ENCODE measurements at places on chromosomes 6 and 20.

DNA sequence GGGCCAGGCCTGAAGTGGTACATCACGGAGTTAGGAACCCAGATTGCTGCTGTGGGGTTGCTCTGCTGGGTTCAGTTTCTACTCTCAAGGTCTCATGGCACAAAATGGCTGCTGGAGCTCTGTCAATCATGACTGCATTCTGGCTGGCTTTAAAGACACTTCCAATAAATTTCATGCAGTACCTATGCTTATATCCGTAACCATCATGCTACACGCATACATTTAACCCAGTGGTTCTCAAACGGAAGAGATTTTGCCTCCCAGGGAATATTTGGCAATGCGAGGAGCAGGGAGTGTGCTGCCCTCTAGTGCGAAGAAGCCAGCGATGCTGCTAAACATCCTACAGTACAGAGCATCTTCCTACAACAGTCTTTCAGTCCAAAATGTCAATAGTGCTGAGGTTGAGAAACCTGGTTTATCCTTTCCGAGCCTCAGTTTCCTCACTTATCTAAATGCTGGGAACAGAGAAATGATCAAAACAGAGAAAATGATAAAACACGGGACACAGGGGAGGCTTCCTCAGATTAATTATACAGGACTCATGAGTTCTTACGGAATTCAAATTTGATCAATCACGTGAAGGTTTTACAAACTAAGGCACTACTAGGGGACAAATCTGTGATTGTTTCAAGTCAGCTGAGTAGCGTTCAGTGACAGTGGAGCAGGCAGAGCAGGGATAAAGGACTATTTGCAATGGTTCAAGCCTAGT is 9.6 kb upstream of the SLC2A10 start:
- no peak for DNase-seq

- no peak for DNase-seq
Measured at GRCh38 chr20:20399531-20400500, 31.9 kb downstream of the INSM1 start.

DNA sequence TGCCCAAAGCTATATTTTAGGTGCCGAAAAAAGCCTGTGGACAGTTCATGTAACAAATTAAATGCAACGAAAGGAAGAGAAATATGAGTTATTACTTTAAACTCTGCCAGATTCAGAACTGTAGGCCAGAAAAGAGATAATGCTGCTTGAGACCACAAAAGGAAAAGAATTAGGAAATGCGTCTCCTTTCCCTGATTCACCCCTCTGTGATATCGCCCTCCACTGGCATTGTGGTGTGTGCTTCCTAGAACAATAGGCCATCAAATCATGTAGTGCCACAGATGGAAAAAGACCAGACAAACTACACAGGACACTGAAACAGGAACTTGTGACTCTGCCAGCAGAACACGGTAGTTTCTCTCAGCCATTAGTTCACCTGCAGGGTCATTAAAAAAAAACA is 14.7 kb upstream of the LAMA4 start:
- no peak for DNase-seq

DNA sequence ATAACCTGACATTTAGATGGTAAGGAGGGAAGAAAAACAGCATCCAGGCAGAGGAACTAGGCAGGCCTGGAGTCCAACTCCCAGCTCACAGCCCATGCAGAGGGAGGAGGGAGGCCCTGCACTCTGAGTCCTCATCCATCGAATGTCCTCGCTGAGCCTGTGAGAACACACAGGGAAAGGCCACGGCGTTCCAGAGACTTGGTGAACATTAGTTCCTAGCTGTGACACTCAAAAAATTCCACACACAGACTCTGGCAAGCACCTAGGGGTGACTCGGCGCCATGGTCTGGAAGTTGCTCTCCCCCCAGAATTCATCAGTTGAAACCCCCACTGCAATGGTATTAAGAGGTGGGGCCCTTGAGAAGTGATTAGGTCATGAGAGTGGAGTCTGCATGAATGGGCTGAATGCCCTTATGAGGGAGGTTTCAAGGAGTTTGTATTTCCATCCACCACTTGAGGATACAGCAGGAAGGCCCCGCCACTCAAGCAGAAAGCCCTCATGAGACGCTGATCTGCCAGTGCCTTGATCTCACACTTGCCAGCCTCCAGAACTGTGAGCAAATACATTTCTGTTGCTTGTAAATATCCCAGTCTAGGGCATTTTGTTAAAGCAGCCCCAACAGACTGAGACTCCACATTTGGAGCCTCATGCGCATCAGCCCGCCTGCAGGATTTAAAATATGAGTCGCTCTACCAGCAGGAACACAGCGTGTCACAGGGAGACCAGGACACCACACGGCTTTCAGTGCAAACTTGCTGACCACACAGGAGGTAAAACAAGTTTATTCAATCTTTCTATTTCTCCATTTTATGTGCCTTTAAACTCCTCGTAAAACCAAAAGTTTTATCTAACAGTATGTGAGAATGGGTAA is 73.9 kb downstream of the WDR27 start:
- no peak for DNase-seq

DNA sequence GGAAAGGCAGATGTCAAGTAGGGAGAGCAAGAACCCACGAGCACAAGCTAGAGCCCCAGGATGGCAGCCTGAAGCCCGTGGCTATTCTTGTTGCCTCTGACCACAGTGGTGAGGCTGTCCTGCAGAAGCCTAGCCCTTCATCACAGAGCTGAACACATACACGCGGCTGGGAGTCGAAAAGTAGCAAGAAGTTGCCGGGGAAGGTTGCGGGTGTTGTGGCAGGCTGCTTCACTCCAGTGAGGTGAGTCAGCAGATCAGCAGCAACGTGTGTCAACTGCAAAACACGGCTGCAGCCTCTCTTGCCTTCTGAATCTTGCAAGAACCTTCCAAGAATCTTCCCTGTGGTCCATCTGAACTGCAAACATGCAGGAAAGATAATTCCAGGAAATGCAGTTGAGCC is 10.6 kb upstream of the STX16 start:
- DNase-seq, result no peak

GRCh38 chr6:7900621-7901020 is 10.0 kb downstream of the TXNDC5 start:
- no peak for DNase-seq

DNA sequence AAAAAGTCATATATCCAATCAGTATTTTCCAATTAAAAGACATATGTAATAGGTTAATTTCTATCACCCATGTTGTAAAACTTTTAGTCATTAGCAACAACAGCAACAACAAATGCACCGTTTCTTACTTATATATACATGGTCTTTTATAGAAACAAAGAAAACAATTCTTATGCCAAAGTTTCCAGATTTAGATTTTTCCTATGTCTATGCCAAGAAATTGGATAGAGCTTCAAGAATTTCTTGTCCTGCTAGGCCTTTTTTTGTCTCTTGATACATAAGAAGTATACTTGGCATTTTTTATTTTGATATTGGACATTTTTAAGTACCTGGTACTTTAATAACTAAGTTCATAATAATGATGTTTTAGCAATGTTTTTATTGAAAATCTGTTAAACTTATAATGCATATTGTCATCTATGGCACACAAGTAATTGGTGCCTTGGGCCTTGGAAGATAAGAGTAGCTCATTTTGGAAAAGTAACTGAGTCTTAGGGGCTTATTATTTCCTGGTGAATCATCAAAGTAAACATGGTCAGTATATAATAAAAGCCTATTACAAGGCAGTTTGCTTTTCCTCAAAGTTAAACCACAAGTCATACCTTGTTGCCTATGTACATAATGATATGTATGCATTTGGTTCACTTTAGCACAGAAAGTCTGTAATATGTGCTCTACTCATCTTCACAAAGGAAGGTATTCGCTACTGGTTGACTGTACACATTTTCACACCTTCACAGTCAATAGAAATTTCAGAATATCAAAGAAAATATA is 10.1 kb upstream of the FRK start:
- no peak for DNase-seq

DNA sequence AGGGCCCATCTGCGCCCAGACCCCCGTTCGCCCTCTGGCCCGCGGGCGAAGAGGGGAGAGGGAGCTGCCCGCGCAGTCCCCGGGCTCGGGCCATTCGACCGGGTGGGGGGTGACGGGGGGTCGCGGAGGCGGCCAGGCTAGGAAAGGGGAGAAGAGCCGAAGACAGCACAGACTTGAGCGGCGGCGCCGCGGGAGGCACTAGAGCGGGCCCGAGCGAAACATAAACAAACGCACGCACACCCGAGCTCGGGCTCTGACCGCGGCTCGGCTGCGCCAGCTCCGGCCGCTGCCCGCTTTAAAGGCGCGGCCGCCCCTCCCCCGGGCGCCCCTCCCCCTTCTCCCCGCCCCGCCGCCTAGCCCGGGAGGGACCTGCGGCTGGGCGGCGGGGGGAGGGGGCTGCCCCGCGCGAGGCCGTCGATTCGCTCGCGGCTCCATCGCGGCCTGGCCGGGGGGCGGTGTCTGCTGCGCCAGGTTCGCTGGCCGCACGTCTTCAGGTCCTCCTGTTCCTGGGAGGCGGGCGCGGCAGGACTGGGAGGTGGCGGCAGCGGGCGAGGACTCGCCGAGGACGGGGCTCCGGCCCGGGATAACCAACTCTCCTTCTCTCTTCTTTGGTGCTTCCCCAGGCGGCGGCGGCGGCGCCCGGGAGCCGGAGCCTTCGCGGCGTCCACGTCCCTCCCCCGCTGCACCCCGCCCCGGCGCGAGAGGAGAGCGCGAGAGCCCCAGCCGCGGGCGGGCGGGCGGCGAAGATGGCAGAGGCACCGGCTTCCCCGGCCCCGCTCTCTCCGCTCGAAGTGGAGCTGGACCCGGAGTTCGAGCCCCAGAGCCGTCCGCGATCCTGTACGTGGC is at the start of gene FOXO3:
TSS of gene FOXO3 (plus strand) at position 455 of the 846 bp plus-strand sequence. CDS start at position 747, 292 bp downstream.
- DNase-seq, result peak; percentile 90

DNA sequence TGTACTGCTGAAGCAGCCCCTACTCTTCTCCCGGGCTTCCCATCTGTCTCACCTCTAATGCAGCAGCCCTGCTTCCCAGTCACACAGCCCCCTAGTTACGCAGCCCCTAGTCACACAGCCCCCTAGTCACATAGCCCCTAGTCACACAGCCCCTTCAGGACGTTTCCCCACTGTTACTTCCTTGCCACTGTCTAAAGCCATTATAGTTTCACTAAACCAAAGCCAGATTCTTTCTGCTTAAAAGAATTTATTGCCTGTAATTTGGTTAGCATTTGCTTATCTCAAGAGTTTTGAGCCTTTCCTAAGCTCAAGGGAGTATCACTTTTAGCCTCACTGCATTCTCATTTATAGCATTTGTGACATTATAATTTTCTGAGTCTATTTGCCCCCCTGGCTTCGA is 127.9 kb downstream of the LMBRD1 start:
- no peak for DNase-seq

DNA sequence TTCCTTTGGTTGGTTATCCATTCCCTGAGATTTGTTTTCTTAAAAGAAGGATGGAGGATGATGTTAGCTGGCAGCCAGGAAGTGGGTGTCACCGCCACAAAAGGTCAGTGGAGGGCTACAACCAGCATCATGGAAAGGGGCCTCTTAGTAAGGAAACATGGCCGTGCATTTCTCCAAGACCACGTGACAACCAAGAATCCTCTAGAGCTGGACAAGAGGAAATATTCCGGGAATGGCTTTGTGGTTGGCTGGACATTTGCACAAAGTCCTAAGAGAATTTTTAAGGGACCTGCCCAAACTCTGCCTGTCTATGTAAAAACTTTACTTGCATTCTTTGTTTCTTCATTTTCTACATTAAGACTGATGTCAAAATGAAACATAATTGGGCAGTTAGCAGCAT is 399.9 kb upstream of the MARCKS start:
- DNase-seq, result no peak

GRCh38 chr20:58818586-58819285 is 32.0 kb downstream of the GNAS-AS1 start:
- no peak for DNase-seq

- no peak for DNase-seq
Measured at GRCh38 chr20:21202259-21202658, 76.4 kb downstream of the KIZ start.

- no peak for DNase-seq
Measured at GRCh38 chr6:99501762-99502161, 13.5 kb downstream of the USP45 start.

DNA sequence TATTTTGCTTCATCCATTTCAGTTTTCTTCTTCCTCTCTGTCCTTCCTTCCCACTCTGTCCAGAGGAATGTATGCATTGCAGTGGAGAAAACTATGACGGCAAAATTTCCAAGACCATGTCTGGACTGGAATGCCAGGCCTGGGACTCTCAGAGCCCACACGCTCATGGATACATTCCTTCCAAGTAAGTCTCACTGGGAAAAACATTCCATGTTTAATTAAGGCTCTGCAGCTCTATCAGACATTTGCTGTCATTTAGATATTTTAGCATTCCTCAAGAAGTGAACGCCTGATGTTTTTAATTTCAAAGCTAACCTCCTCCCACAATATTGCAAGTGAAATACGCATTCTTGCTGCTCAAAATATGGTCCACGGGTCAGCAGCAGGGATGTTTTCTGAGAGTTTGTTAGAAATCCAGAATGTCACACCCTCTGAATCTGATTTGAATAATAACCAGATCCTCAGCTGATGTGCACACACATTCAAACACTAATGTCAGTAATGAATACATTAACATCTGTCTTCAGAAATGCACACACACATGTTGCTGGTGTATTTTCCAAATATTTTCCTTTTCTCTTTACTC is 12.8 kb downstream of the PLG start:
- no peak for DNase-seq

GRCh38 chr6:22248513-22249308 is 48.1 kb downstream of the PRL start:
- no peak for DNase-seq

DNA sequence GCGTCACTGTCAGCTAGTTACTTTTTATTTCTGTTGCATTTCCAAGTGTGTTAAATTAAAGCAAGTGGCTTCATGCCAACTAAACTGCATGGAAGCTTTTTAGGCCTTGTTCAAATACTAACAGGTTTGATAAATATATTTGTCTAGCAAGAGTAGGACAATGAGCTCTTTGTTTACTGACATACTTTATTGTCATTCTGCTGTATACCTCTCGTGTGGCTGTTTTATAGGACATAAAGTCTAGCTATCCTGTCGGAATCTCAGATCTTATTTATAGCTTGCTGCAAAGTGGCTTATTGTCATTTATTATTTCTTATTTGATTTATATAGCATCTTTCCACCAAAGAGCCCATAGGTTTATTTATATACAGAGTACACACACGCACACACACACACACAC is 711.1 kb downstream of the KIF16B start:
- no peak for DNase-seq

- DNase-seq, result no peak
Measured at GRCh38 chr20:47543006-47543431, 41.3 kb downstream of the NCOA3 start.

- no peak for DNase-seq
Measured at GRCh38 chr6:169722362-169723199, 1.7 kb downstream of the PHF10 start.

DNA sequence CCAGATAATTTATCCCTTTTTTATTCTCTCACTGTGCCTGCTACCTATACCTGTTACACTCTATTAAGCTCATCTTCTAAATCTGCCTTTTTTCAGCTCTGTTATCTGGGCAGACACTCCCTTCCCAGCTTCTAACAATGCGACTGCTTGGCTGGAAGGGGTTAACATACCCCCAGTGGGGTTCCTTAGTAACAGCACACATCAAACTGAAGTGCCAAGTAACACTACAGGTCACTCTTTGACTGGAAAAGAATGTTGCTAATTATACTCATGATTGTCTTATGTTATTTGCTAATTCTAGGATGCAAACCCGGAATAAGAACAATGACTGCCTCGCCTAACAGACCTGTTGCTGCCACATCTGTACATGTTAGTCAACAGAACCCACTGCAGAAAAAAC is 203.5 kb downstream of the EPM2A start:
- DNase-seq, result no peak

Measured in putamen (tissue), 1 donor.